ENCODE measurements at places on chromosomes 6 and 20.
A peak's percentile ranks its signal among the peaks of the same experiment; 100 is the strongest.

GRCh38 chr20:19453862-19454261 is 241.4 kb downstream of the SLC24A3 start:
- no peak for DNase-seq

DNA sequence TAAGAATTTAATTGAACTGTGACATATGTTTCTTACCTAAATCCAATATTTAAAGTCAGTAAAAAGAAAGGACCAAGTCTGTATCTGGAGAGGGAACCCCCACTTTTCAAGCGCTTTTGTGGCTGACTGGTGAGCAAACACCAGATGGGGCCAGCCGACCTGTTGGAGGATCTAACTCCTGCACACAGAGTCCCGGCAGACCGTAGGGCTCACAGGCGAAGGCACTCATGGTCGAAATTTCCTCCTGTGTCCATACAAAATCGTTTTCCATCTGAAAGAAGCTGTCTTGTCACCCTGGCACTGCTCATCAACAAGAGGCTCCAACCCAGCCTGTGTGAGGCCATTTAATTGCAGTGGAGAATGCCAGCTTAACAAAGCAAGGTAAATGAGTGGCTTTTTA is 94.0 kb downstream of the SCML4 start:
- DNase-seq = no peak

DNA sequence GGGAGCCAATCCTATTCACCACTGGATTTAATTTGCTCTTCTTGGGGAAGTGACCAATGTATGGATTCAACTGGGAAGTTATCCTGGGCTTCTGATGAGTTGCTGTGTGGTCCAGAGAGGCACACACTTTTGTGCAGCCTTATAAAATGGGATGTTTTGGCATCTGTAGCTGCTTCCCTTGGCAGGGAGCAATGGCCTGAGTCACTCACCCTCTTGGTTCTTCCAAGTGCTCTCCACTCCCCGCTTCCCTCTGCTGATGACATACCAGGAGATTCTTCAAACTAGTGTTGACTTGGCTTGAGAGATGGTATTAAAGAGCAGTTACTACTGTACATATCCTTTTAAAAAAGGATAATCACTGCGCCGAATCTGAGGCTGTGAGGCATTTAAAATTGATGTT is 105.8 kb downstream of the JARID2 start:
- DNase-seq = no peak

GRCh38 chr6:13066050-13066449 is 262.3 kb downstream of the TBC1D7 start:
- no peak for DNase-seq

GRCh38 chr6:67976486-67976885 is 658.6 kb upstream of the ADGRB3 start:
- DNase-seq = no peak

GRCh38 chr6:89087881-89088280 is 7.3 kb downstream of the PNRC1 start:
- DNase-seq = no peak

- DNase-seq = no peak
These were observed 19.7 kb downstream of the PROCR start for GRCh38 chr20:35191419-35192117.

GRCh38 chr6:14100138-14100537 is 17.4 kb upstream of the CD83 start:
- no peak for DNase-seq

DNA sequence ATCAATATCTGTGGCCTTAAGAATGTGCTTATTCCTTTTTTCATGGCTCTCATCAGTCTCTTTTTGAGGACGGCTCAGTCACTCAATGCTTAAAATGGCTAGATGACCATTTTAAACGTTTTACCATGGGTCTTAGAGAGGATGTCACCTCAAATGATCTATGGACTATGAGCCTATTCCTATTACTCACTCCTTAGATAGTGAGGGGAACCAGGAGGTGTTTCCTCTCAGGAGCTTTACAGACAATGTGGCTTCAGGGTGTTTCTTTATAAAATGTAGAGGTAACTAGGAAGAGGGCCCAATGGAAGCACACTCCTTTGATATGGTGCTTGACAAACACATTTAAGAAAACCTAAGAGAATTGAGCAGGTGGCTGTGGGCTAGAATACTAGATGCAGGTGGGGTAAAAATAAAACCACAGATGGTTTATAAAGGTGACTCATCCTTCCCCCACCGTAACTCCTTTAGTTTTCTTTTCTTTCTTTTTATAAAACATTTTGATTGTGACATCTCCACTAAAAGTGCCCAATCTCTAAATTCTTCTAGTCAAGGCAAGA is 1.5 kb upstream of the TMEM200A start:
- DNase-seq = no peak

DNA sequence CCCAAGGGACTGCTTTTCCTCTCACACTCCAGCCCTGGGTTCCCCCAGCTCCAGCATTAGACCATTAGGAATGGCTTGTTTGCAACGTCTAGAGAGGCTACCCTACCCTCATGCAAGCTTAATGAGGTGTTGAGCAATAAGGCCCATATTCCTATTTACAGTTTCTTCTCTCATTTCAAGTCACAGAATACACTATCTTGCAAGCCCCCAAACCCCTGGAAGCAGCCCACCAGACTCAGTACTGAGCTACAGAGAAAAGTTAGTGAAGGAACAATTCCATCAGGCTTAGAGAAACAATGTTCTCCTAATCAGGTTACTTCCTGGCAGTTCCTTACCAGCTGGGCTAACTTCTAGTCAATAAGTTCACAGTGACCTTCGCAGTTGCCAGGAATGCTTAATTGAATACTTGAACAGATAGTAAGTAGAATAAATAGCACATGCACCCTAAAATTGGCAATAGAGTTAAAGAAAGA is 606.5 kb upstream of the NOX3 start:
- no peak for DNase-seq

- no peak for DNase-seq
These were observed 625 bp downstream of the ABT1 start for GRCh38 chr6:26597389-26597766.

DNA sequence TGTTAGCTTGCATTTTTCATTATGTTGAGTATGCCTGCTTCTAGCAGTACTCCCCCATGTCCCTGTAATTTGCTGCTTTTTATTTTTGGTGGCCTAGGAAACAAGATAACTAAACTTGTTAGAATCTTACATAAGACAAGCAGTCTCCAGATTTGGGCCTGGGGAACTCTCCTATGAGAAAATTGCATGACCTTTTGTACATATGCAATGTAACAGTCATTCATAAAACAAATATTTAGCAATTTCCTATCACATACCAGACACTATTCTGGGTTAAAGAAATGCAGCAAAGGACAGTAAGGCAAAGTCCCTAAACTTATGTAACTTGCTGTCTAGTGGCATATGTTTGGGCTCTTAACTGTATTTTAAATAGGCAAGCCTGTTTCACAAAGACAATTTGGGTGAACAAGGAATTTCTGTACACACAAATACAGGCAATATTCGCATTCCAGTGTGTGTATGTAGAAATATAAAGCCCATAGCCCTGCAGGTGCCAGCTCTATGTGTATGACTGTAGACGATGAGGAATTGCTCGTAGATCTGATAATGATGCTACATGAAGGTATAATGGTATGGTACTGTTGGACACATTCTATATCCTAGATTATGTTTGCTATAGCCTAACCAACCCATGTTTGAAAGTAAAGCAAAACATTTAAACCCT is 305.2 kb upstream of the CITED2 start:
- no peak for DNase-seq

DNA sequence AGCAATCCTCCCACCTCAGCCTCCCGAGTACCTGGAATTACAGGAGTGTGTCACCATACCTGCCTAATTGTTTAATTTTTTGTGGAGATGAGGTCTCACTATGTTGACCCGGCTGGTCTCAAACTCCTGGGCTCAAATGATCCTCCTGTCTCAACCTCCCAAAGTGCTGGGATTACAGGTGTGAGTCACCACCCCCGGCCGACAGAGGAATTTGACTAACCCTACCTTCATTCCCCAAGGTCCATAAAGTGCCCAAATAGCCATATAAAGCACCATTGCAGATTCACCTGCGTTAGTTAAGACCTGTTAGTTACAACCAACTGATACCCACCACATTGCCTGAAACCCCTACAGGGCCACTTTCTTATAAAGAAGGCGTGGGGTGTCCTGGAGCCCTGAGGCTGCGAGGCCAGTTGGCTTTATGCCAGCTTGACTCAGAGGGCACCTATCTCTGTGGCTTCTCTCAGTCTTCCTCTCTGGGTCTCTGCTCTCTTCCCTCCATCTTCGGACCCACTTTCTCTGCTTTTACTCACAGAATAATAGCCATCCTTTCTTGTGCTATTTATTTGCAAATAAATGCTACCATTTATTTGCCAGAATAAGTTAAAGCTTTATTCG is 65.6 kb downstream of the SLC2A10 start:
- DNase-seq = no peak

DNA sequence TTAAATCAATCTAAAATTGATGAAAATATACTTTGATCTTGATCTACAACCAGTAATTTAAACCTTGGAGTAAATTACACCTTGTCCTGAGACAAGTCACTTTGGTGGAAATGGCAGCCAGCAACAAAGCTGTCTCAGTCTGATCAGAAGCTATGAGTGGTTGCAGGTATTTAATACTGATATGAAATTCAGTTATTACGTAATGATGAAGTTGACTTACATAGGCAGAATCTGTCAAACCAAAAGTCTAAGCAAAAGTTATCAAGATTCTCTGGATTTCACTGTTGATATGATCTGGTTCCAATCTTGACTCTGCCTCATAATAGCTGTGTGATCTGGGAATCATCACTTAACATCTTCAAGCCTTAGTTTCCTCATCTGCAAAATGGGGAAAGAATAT is 27.6 kb upstream of the GSTA5 start:
- DNase-seq = no peak

GRCh38 chr6:155530219-155530834 is 74.7 kb upstream of the NOX3 start:
- no peak for DNase-seq

DNA sequence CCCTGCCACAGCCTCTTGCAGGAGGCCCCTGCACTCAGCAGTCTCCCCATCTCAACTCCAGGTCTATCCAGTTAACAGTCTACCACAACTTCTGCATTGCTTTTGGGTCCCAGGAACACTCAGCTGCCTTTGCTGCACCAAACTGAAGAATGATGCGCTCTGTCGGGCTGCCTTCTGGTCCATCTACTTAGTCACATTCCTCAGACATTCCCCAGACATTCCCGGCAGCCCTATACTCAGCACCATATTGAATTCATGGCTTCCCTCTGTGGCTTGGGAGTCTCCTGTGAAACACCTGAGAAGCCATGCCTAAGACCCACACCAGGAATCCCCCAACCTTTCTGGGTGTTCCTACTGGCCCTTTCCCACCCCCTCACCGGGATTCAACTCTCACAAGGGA is 99.6 kb upstream of the COL21A1 start:
- DNase-seq = no peak

DNA sequence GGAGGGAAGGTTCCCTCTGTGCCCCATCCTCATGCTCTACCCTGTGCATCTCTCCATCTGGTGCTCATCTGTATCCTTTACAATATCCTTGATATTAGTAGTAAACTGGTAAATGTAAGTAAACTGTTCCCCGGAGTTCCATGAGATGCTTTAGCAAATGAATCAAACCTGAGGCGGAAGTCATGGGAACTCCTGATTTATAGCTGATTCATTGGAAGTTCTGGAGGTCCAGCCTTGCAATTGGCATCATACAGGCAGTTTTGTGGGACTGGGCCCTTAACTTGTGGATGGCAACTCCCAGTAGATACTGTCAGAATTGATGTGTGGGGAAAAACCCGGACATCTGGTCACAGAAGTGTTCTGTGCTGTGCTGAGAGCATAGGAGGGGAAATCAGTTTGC is 11.2 kb upstream of the SLC22A2 start:
- DNase-seq = no peak

- no peak for DNase-seq
These were observed 904.5 kb upstream of the EPHA7 start for GRCh38 chr6:94323853-94324252.

DNA sequence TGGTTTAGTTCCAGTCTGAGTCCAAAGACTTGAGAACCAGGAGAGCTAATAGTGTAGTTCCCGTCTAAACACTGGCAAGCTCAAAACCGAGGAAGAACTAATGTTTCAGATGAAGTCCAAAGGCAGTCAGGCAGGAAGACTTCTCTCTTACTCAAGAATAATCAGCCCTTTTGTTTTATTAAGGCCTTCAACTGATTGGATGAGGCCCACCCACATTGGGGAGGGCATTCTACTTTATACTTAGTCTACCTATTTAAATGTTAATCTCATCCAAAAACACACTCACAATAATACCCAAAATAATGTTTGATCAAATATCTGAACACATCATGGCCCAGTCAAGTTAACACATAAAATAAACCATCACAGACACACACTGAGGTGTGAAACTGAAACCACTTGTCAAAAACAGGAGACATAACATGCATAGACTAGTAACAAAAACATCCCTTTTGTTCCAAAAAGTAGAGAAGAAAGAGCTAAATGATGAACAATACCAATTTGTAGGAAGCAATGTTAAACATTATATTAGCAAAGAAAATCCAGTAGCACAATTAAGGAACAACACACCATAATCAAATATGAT is 50.2 kb upstream of the SENP6 start:
- DNase-seq = no peak

- DNase-seq = no peak
These were observed 11.7 kb downstream of the SIM1 start for GRCh38 chr6:100452998-100453397.

DNA sequence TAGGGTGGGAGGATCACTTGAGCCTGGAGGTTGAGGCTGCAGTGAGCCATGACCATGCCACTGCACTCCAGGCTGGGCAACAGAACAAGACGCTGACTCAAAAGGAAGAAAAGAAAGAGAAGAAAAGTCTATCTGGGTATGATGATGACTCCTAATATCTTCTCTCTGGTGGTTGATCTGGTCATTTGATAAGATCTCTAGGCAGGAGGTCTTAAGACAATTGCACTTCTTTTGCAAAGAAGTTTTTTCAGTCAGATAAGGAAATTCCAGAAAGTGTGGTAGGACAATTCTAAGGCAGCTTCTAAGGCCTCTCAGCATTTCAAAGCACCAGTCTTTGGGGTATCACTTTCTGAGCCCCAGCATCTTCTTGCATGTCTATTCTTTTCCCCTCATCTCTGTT is 7.7 kb upstream of the AIF1 start:
- DNase-seq = no peak

GRCh38 chr6:91718198-91718597 is 1131.3 kb upstream of the MAP3K7 start:
- no peak for DNase-seq

- no peak for DNase-seq
These were observed 10.6 kb upstream of the MARCKS start for GRCh38 chr6:113846577-113846976.

GRCh38 chr6:34657307-34657978 is 39.1 kb downstream of the ILRUN start:
- peak; percentile 26 for DNase-seq

DNA sequence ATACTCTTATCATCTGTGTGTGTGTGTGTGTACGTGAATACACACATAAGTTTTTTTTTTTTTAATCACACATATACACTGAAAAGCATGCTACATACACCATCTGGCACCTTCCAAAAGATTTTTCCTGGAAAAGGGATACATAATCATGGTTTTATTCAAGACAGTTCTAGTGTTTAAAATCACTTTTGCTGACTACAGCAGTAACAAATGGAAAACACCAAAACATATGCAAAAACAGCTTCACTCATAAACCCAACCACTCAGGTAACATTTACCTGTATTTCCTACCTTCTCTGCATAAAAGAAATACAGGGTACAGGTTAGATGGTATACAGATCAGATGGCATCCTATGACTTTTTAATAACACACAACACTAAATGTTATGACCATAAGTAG is 2.5 kb downstream of the SNX14 start:
- DNase-seq = no peak

Measured in renal cortex interstitium (tissue), 15 donors.